Omental fat pad (tissue), 4 donors: ENCODE measurements at places on chromosomes 7 and 10. TPM values are rescaled to one million over a fixed set of nuclear protein-coding genes. Genes with fewer than 3 reads are reported as not detected.

- DNase-seq, result no peak
These were observed 50.7 kb upstream of the RHEB start for GRCh38 chr7:151570366-151570915.

DNA sequence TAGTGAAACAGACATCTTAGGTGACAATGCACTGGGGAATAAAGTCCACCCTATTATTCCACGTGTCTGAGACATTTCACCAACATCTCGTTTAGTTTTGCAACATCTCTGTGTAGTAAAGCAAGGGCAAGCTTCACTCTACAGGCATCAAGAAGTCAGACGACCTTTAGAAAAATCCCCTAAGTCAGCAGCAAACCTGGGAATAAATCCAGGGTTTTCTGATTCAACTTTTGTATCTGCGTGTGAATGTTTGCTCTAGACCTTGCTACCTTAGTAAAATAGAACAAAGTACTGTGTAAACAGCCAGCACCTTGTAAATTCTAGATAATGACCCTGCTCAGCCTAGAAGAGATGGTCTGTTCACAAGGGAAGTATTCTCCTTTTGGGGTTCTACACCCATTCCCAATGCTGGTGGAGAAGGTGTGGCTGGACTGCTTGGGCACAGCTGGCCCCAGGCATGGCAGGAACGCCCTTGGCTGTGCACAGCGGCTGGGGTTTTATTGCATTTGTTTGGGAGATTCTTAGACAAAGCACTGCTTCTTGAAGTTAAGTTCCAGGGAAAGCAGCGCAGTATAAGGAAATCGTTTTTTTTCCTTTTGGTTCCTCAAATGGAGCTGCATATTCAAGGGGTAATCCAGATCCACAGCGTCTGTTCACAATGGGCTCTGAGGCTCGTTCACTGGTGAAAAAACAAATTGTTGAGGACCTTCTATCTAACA is 38.3 kb upstream of the GALNTL5 start:
- no peak for DNase-seq

GRCh38 chr7:40716052-40716451 is 581.2 kb downstream of the SUGCT start:
- no peak for DNase-seq

GRCh38 chr7:69363136-69363535 is 235.1 kb upstream of the AUTS2 start:
- no peak for DNase-seq

DNA sequence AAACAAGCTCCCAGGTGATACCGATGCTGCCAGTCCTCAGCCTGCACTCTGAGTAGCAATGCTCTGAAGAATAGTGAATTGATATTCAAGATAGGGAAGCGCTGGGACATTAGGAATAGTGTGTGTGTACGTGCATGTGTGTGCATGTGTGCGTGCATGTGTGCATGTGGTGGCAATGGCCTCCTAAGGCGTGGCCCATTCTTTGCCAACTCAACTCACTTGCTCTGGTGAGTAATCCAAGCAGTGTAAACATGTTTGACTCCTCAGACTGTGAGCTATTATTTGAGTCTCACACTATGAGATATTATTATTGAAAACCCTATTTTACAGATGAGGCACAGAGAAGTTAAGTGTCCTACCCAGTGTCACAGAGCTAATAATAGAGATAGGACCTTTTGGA is 186.6 kb downstream of the RAB11FIP2 start:
- no peak for DNase-seq

DNA sequence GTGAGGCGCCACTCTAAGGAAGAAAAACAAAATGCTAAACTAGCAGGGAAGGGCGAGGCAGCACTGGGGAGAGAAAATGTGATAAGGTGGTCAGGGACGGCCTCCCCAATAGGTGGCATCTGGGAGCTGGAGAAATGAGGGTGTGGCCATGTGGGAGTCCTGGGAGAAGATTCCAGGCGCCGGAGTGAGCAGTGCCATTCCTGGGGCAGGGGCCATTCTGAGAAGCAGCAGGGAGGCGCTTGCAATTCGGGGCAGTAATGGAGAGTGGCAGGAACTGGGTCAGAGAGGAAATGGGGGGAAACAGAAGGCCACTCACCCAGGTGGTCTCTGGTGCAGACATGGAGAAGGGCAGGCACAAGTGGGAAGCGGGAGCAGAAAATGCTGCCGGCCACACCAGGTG is 61.8 kb upstream of the LRRC18 start:
- DNase-seq, result no peak

Gene NKX1-2
- total RNA-seq, result not detected

Gene PLAC9
- total RNA-seq, result 23.3 TPM

Gene MSMB
- total RNA-seq, result not detected
